ENCODE measurements at places on chromosomes 5 and 9.

- no peak for DNase-seq
These were observed 5.4 kb downstream of the CTSL start for GRCh38 chr9:87731321-87731720.

DNA sequence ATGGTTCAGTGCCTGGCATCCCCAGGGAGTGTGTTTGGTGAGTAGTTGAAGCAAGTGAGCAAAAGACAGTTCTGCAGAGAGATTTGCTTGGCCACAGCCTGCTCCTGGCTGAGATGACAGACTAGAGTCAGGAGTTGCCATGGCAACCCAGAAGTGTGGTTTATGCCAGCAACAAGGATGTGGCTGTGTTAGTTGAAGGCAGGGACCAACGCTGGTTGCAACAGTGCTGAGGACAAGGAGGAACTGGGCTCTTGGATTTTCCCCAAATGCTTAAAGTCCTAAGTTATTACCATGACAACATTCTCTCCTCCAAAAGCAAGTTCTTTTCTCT, 2.7 kb downstream of the NXNL2 start:
- no peak for DNase-seq

DNA sequence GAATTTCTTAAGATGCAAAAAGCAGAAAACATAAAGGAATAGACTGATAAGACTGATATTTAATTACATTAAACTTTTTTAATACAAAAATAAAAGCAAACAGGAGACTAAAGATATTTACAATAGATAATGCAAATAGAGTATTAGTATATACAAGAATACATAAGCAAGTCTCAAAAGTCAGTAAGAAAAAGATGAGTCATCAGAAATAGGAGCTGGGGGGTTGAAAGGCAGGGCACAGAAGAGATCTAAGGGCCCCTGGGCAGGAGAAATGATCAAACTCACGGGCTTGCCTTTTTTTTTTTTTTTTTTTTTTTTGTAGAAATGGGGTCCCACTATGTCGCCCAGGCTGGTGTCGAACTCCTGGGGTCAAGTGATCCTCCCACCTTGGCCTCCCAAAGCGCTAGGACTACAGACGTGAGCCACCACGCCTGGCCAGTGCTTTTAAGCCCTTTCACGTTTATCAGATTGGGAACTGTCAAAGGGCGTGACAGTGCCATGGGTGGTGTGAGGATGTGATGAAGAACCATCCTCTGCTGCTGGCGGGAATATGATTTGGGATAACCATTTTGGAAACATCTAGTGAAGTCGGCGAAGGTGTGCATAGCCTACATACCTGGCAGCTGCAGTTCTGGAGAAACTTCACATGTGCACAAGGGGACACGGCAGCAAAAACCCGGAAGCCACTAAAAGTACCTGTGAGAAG, 126.1 kb downstream of the CACNA1B start:
- DNase-seq: no peak

DNA sequence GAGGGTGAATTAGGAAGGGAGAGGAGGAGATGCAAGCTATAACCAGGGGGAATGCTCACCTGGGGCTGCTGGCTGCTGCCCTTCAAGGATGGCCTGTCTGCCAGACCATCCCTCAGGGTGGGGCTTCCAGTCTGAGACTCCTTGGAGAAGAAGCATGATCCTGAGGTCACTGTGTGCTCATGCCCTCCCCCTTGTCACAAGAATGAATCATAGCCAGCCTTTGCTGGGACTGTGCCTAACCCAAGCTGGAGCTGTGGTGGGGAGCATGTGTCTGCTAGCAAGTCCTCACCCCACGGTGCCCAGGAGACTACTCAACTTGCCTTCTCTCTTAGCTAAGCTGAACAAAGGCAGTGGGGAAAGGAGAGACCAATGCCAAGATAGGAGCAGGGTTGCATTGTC, 463.6 kb downstream of the SPOCK1 start:
- no peak for DNase-seq

- no peak for DNase-seq
These were observed 876 bp downstream of the CAAP1 start for GRCh38 chr9:26891726-26892125.

GRCh38 chr5:56633950-56634349, 181.4 kb upstream of the MAP3K1 start:
- no peak for DNase-seq

GRCh38 chr5:32275396-32275741, 37.4 kb downstream of the MTMR12 start:
- no peak for DNase-seq

GRCh38 chr9:86921151-86921923, 26.0 kb downstream of the GAS1 start:
- DNase-seq: no peak
